ENCODE measurements at places on chromosomes 12 and 14. TPM values are rescaled to one million over a fixed set of nuclear protein-coding genes. Genes with fewer than 3 reads are reported as not detected.

GRCh38 chr12:50246873-50247612, 36.3 kb downstream of the LIMA1 start:
- no peak for DNase-seq

TSPAN19 gene
- total RNA-seq = not detected

DNA sequence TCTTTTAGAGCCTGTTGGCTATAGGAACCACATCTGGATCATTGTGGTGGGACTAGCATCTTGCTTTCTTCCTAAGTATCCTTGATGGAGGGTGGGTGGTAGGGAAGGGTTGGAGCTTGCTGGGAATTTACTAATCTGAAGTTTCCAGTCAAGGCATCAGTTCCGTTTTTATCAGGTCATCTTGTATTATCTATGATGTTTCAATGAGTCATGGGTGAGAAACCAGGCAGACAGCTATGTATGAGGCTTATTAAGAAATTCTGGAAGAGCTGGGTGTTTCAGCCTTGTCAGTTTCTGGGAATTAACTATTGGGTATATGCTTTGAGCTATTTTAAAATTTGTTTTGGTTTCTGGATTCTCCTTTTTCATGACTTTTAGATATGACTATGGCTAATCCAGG, 11.3 kb downstream of the TSFM start:
- no peak for DNase-seq

GRCh38 chr12:108090107-108090899, 38.8 kb upstream of the WSCD2 start:
- no peak for DNase-seq

DNA sequence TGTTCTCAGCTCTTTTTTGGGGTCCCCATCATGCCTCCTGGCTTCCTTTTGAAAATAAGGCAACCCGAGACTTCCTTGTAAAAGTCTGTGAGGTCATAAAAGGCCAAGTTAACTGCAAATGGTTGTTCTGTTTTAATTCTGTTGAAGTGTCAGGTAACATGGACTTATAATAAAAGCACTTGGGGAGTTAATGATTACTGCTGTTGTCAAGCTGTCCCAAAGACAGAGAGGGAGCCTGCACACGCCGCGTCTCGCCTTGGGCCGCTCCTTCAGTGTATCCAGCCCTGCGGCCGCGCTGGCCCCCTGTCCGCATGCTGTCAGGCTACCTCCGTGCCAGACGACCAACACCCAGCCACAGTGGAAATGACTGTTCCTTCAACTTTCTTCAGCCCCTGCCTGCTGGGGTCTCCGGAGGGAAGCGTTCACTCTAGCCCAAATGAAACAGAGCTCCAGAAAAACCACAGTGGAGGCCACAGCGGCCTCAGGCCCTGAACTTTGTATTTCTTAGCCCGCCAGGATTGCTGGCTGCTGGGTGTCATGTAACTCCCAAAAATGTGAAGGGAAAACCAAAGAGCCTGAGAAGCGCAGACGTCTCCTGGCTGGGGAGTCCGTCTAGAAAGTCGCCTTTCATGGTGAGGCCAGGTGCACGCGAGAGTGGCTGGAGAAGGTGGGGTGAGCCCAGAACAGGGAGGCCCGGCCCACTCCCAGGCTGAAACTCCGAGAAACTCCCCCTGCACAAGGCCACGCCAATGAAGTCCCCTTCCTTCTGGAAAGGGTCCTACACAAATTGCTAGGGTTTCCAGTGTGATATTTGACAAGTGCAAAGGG, 189.1 kb downstream of the ZFP36L1 start:
- no peak for DNase-seq
